ENCODE measurements at places on chromosomes 3 and 15.
A peak's percentile ranks its signal among the peaks of the same experiment; 100 is the strongest.

GRCh38 chr15:69181424-69181823 is 21.0 kb downstream of the GLCE start:
- no peak for DNase-seq

GRCh38 chr3:141489203-141489602 is 2.4 kb downstream of the RASA2 start:
- DNase-seq = no peak

GRCh38 chr15:76185716-76186115 is 125.6 kb downstream of the ETFA start:
- DNase-seq = no peak

- DNase-seq = no peak
Measured at GRCh38 chr15:49190586-49190985, 20.5 kb downstream of the GALK2 start.

DNA sequence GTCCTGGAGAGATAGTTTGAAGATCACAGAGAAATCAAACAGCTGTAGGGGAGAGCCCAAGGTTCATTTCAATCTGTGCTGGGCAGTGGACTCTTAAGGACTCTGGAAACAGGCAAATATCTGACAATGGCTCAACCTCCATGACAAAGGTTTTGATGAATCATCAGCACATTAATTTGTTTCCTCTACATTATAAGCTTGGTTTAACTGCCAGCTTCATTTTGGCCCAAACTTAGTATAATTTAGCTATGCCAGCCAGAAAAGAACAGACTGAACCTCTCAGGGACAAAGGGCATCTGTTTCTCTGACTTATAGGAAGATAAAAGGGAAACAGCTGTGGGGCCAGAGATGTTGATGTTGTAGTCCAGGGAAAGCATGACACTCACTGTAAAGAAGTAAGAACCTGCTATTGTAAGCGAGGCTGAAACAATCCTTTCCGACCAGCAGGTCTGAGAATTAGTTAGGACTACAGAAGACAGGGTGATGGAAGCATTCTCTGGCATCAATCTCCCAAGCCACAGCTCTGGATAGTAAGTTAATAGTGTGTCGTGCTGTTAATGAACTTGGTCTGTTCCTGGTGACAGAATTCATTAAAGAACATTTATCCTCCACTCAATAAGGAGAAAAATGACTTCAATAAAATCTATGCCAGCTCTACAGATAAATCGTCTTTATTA is 110.1 kb downstream of the KCNMB2 start:
- DNase-seq = no peak

DNA sequence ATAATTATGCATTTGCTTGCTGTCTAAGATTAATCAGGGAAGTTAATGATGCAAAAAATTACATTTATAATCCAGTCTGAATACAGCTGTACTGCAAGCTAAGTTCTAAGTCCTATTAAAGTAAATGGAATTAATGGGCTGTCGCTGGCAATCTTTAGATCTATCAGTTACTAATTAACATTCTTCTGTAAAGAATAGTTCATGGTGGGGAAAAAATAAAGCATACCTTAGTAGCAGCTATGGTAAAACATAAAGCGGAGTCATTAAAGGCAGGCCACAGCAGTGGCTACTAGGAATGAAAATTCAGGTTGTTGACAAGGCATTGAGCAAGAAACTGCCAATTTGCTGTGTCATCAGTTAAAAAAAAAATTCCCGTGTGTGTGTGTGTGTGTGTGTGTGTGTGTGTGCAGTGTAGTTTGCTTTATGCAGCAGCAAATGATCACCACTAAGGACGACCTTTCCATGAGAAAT is 129.8 kb downstream of the ZNF385D start:
- no peak for DNase-seq

DNA sequence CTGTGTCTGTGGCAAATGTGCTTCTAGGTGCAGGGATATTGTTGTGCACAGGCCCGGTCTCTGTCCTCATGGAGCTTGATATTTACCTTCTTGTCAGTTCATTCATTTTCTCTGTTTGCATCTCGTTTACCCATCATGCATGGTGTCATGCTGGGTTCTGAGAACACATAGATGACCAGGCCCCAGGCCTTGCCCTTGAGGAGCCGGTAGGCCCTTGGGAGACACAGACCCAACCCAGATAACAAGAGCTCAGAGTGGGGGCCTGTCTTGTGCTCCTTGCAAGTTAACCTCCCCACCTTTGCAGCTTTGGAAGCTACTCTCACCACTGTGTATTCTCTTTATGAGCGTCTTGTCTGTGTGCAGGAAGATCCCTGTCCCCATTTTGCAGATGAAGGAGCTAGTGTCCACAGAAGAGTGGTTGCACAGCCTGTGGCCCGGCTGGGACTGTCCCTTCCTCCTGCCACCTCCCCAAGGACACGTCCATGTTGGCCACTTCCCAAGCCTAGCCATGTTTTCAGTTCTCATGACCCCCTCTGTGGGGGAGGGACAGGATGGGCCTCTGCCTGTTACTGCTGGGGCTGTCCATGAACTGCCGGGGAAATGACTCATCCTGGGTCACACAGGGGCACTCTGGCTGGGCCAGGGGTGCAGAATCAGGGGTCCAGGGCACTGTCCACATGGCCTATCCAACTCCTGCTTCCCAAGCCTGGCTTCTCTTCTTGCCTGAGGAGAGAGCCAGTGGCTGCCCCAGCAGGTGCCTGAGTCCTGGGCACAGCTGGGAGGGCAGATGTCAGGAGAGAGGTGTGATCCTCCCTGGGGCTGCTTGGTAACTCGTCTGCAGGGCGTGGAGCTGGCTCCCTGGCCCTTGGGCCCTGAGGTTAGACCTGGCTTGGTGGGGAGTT is 3.4 kb downstream of the SNX33 start:
- DNase-seq = no peak

- no peak for DNase-seq
Measured at GRCh38 chr3:117133066-117133465, 423.5 kb downstream of the TUSC7 start.

DNA sequence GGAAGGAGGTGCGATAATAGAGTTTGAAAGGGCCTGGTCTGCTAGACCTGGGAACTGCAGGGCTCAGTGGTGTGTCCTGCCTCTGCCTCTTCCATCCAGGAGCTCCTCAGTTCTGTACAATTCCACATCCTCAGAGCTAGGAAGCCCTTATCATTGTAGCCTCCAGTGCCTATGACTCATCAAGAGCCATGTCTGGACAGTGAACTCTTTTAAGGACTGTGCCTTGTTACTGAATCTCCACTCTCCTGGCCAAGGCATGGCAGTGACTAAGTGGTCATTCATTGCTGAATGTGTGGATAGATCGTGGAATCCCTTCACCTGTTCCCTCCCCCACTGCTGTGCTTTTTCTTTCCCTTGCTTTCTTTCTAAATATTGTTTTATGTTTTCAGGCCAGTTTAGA is 2.9 kb downstream of the TIMP4 start:
- DNase-seq = no peak

- DNase-seq = peak; percentile 36
Measured at GRCh38 chr3:50525987-50526386, 22.6 kb upstream of the CACNA2D2 start.

DNA sequence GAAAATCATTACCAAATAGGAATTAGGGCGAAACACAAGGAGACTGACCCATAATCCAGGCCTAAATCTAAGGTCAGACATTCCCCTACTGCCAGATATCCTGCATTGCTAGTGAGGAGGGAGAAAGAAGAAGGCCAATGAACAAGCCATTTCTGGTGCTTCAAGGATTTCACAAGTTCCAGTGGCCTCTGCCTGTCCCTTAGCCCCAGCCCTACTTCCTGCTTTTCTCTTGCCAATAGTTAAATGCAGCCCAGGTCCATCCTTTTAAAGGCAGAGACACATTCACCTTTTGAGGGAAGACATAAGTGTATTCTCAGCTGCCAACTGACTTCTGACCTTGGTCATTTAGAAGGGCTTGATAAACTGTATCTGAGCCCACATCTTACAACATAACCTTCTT is 135.8 kb downstream of the ZNF621 start:
- DNase-seq = no peak

DNA sequence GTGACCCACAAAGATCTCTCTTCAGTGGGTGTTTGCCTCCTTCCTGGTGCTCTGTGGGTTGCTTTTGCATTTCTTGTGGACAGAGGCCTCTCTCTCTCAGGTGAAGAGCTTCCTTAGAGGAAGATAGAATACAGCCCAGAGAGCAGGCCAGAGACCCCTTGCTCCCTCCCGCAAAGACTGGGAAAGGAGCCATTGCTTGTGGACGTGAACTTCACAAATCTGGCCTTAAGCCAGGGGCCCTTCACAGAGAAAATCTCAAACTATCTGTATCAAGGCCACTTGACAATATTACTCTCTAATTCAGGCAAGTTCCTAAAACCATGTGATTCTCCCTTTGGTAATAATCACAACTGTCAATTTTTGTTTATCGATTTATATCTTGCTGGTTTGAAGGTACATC is 30.4 kb upstream of the CLK3 start:
- no peak for DNase-seq

DNA sequence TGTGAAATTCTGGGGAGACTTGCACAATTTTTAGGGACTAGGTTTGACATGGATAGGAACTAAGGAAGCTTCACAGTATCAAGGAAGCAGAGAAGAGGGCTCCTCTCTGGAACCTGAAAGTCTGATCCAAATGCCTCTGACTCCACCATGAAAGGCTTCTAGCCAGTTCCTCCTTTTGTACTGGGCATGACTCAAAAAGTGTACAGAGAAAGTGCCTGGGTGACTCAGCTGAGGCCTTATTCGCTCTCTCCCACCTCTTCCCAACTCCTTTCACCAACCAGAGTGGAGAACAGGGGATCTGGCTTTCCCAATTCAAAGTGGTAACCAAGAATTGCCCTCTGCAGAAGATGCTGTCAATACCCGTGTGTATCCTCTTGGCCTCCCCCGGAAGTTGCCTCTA is 342.9 kb upstream of the PROK2 start:
- no peak for DNase-seq

DNA sequence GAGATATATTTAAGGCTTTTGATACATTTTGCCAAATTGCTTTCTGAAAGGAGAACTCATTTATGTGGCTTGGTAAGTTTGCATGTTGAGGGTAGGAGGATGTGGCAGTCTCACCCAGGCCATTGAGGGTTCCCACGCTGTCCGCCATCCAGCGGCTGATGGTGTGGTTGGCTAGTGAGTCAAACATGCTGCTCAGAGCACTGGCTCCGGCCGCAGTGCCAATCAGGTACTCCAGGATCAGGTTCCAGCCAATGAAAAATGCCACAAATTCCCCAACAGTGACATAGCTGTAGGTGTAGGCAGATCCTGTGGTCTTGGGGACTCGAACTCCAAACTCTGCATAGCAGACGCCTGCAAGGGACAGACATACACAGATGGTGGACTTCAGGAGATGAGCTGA is 82.3 kb downstream of the CLDN11 start:
- no peak for DNase-seq

- peak; percentile 2 for DNase-seq
Measured at GRCh38 chr15:78565951-78566774, 843 bp downstream of the CHRNA5 start.

DNA sequence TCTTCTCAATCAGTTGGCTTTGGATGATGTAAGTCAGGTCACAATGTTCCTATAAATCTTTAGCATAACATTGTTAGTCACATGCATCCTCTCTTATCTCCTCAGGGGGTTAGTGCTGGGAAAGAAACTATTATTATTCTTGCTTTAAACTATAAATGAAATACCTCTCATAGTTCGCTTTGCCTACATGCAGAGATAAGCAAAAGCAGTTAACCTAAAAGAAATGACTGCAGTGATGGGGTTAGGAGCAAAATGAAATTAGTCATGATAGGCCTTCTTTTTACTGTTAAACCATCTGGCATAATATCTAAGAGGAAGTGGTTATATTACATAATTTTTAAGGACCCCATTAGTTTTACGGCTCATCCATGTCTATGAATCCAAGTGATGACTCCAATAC is 91.7 kb upstream of the IGSF10 start:
- no peak for DNase-seq

DNA sequence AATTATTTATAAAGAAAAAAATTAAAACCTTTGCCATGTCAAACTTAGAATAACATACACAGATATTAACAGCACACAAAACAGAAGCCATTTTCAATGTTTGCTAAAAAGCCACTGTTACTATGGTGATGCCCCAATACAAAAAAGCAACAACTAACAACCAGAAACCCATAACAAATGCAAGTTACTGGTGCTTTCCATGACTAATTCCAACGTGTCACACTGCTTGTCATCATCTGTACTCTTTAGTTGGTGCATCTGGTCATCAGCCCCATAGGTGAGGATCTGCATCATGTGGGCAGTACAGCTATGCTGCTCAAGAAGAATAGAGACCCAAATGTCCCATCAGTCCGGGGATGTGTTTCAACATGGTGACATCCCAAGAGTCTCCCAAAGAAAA is 52.8 kb downstream of the ATP8B4 start:
- no peak for DNase-seq

DNA sequence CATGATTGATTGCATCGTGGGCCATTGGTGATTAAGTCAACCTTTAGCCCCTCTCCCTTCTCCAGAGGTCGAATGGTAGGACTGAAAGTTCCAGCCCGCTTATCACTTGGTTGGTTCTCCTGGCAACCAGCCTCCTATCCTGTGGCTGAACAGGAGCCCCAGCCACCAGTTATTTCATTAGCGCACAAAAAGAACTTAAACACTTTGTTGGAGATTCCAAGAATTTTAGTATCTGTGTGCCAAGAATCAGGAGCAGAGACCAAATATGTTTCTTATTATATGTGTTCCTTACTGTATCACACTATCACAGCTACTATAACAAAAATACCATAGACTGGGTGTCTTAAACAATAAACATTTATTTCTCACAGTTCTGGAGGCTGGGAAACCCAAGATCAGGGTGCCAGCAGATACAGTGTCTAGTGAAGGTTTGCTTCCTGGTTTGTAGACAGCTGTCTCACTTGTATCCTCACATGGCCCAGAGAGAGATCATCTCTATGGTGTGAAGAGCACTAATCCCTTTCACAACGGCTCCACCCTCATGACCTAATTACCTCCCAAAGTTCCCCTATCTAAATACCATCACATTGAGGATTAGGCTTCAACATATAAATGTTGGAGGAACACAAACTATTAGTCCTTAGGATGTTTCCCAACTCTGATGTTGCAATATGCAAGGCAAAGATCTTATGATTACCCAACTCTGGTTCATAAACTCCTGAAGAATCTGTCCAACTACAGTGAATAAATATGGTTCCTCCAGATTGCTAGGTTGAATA is 30.5 kb upstream of the APH1B start:
- DNase-seq = no peak

DNA sequence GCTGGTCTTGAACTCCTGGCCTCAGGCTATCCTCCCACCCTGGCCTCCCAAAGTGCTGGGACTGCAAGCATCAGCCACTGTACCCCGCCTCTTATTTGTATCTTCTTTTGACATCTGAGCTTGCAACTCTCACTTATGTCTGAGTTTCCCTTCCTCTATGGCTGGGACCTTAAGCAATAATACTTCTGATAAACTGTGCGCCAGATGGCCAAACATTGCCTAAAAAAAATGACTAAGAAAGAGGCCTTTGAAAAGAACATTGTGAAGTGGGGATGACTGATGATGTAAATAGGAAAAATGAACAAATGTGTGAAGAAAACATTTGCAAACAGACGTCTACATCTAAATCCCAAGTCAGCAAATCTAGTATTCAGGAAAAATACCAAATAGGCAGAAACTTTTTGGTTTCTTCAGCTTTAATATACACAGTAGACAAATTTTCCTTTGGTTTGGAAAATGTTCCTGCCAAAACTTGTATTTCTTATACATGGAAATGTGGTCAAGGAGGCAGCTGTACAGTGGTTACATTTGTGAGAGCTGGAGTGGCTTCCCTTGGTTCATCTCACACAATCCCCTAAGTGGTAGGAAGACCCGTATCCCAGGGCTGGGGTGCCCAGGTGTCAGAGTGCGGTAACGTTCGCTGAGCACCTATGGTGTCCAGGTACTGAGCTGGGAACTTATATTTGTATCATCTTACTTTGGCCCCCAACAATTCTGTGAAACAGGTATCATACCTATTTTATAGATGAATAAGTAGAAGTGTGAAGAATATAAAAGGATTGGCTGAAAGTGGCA is 11.6 kb upstream of the TFRC start:
- no peak for DNase-seq

All from activated CD4-positive, alpha-beta T cell treated with anti-CD3 and anti-CD28 coated beads for 24 hours (primary cell).